ENCODE measurements at places on chromosomes 2 and 18.

DNA sequence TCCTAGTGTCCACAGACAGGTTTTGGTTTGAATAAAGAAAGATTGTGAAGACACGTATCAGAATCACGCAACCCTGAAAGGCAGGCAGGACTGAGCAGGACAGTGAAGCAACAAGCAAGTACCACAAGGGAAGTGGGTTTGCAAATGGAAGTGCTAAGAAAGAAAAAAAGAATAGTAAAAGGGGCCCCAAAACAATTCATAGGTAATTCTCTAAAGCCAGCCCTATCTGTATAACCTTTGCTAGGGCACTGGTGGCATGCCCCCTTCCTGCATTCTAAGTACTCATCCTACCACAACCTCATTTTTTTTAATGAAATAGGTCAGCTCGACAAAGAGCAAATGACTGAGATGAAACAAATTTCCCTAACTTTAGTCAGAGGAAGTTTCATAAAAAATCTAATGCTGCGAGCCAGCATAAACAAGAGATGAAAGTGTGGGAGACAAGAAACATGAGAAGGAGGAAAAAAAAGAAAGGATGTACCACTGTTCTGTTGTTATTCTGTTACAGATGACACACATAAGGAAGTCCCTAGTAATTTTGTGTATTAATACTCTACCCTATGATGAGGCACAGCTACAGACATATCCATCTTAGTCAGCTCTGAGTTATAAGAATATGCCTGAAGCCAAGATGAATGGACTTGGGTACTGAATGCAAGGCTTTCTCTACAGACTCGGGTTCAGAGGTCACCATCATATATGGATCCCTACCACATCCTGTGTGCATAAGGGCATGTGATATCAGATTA lies 32.2 kb downstream of the IKZF2 start:
- H3K36me3 ChIP-seq = peaks cover 1% of the 10 kb centered on the region
- DNase-seq = peak; percentile 52
- H3K27ac ChIP-seq = peak overlapping the region; percentile 90
- H3K4me3 ChIP-seq = peak overlapping the region; percentile 56
- peaks cover 44% of the 10 kb centered on the region for H3K4me1 ChIP-seq
- H3K27me3 ChIP-seq = peaks cover 9% of the 10 kb centered on the region

- no peak overlapping the region for H3K4me3 ChIP-seq
- H3K4me1 ChIP-seq = no peaks in the 10 kb centered on the region
- no peak for DNase-seq
- H3K36me3 ChIP-seq = no peaks in the 10 kb centered on the region
- H3K27ac ChIP-seq = no peak overlapping the region
Observed at GRCh38 chr2:240788482-240788881, 31.5 kb downstream of the KIF1A start.

GRCh38 chr18:45399643-45400042 lies 215.6 kb upstream of the SLC14A2 start:
- H3K4me1 ChIP-seq = no peaks in the 10 kb centered on the region
- H3K4me3 ChIP-seq = no peak overlapping the region
- H3K27ac ChIP-seq = no peak overlapping the region

- peaks cover 53% of the 10 kb centered on the region for H3K4me1 ChIP-seq
- H3K4me3 ChIP-seq = no peak overlapping the region
- DNase-seq = no peak
- H3K36me3 ChIP-seq = peaks cover 89% of the 10 kb centered on the region
- peak overlapping the region; percentile 50 for H3K27ac ChIP-seq
Observed at GRCh38 chr2:196144513-196145126, 26.8 kb downstream of the STK17B start.

DNA sequence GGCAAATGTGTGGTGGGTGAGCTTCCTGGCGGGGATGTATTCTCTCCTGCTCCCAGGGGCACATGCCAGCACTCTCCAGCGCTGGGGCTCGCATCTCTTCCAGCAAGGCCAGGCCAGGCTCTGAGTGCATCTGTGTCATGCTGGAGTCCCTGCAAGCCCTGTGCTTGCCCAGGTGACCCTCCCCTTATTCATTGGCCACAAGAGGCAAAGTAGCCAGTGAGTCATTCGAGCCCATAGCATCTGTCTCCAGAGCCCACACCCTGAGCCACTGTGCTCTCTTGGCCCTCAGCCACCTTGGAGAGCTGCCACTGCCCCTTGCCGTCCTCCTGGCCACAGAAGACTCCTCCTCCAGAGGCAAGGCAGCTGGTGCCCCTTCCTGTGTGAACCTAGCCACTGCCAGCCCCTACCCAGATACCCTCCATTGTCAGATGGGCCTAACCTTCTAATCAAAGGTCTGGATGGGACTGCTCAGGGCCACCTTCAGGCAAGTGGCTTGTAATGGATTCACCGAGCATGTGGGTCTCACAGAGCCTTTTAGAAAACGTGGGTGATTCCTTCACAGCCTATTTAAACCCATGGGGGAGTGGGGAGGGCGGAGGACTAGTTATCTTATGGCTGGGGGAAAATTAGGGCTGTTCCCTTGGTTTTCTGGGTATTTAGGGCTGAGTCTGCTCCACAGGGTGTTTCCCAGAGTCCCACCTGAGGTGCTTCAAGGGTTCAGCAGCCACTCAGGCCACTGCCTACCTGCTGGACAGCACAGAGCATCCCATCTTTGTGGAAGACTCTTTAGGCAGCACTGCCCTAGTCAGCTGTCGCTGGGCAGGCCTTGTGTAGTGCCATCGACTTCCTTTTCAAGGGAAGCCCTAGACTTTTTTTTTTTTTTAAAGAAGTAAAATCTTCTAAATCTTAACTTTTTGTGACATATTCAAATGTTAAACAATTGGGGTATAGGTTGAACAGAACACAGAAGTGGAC lies 137.4 kb downstream of the ACOXL start:
- no peak overlapping the region for H3K4me3 ChIP-seq
- peaks cover 54% of the 10 kb centered on the region for H3K4me1 ChIP-seq
- H3K27me3 ChIP-seq = peaks cover 17% of the 10 kb centered on the region
- H3K27ac ChIP-seq = no peak overlapping the region
- H3K36me3 ChIP-seq = no peaks in the 10 kb centered on the region
- DNase-seq = no peak

DNA sequence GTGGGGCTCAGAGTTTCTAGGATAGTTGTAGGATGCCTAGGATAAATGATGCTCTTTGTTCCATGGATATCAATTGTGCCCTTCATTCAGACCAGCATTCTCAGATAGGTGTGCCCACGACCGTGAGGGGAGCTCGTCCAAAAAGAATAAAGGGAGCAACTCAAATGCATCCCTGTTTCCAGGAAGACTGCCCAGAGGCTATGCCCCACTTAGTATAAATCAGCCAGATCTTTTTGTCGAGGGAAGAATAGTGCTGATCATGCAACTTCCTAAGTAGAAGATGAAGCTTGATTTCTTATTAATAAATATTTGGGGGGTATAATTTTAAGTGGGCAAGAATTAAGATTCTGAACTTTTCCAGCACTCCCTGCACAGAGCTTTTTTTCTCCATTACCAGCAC lies 450.2 kb downstream of the ARHGAP15 start:
- H3K4me3 ChIP-seq = no peak overlapping the region
- no peak for DNase-seq
- H3K4me1 ChIP-seq = peaks cover 5% of the 10 kb centered on the region
- no peak overlapping the region for H3K27ac ChIP-seq

DNA sequence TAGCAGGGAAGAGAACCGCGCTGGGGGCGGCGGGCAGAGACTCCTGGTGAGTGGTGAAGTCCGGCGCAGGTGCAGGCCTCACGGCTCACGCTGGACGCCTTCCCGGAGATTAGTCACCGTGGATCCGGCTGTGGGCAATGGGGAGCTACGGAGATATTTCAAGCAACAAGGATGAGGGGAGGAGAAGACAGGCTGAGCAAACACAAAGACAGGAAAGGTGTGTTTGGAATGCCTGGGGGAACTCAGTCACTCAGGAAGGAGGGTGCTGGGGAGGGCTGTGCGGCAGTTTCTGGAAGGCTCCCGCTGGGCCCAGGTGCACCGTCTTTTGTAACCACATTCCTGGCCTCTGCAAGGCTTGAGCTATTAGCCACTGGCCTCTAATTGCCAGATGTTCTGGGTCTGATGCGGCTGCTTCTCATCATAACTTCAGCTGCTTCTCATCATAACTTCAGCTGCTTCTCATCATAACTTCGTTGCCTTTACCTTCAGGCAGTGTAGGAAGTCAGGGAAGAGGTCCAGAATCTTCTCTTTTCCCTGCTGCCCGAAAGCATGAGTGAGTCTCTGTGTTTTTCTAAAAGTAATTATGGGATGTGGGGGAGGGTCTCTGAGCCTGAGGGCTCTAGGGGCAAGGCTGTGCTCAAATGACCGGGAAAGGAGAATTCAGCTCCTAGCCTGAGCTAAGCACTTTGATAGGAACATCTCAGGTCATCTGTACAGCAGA lies 118.9 kb downstream of the PXDN start:
- H3K4me1 ChIP-seq = no peaks in the 10 kb centered on the region
- H3K27ac ChIP-seq = no peak overlapping the region
- H3K4me3 ChIP-seq = no peak overlapping the region
- no peak for DNase-seq
- H3K27me3 ChIP-seq = peaks cover 3% of the 10 kb centered on the region

- DNase-seq = peak; percentile 68
- peaks cover 19% of the 10 kb centered on the region for H3K4me1 ChIP-seq
- H3K36me3 ChIP-seq = peaks cover 29% of the 10 kb centered on the region
Observed at GRCh38 chr2:8684540-8684877, 2.7 kb downstream of the ID2 start.

GRCh38 chr2:236790963-236791362 lies 221.3 kb downstream of the ACKR3 start:
- no peak overlapping the region for H3K4me3 ChIP-seq
- peaks cover 3% of the 10 kb centered on the region for H3K27me3 ChIP-seq
- no peak overlapping the region for H3K27ac ChIP-seq
- H3K36me3 ChIP-seq = no peaks in the 10 kb centered on the region
- DNase-seq = no peak
- no peaks in the 10 kb centered on the region for H3K4me1 ChIP-seq

DNA sequence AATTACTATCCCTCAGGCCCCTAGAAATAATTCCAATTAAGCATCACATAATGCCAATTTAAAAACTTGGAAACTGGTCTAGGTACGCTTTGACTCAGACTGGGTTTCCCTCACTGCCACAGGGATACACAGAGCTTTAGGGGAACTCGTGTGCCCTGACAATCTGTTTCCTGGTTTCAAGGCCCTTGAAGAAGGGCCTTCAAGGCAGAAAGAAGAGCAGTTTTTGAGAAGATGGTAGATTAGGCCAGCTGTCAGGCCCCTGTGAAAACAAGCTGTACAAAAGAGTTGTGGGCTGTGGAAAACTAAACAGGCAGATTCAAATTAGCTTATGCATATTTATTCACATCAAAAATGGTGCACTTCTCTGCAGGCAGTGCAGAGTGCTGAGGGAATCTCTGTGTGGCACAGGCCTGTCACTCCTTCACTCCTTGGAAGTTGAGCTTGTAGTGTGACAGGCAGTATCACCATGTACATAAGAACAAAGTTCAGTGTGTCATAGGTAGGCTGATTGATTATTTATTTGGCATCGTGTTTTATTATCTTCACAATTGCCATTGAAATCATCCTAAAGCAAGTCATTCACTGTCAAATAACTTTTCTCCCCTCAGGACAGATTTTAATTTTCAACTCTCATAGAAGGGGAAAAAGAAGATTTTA lies 614.4 kb upstream of the GYPC start:
- no peaks in the 10 kb centered on the region for H3K4me1 ChIP-seq
- H3K27ac ChIP-seq = no peak overlapping the region
- H3K27me3 ChIP-seq = no peaks in the 10 kb centered on the region
- no peaks in the 10 kb centered on the region for H3K36me3 ChIP-seq
- H3K4me3 ChIP-seq = no peak overlapping the region

- H3K4me3 ChIP-seq = no peak overlapping the region
- H3K4me1 ChIP-seq = no peaks in the 10 kb centered on the region
- no peaks in the 10 kb centered on the region for H3K36me3 ChIP-seq
- no peak overlapping the region for H3K27ac ChIP-seq
- peaks cover 4% of the 10 kb centered on the region for H3K27me3 ChIP-seq
- DNase-seq = no peak
Observed at GRCh38 chr2:233800208-233800607, 22.1 kb downstream of the MROH2A start.

DNA sequence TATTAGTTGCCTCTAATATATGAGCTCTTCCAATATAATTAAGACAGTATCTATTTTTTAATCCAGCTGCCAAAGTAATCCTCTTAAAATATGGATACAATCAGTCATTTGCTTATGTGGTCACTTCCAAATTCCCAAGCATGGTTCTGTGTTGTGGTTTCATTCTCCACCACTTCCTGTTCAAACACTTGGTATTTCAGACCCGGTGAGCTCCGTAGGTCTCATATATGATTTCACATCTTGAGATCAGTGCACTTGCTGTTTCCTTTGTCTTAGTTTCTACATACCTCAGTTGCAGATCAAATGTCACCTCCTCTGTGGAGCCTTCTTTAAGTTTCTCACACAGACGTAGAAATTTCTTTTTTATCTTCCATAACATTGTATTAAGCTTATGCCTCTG lies 254.2 kb downstream of the KCNS3 start:
- H3K27ac ChIP-seq = no peak overlapping the region
- no peak for DNase-seq
- H3K27me3 ChIP-seq = peaks cover 2% of the 10 kb centered on the region
- H3K4me3 ChIP-seq = no peak overlapping the region

GRCh38 chr2:27703638-27704341 lies 40.1 kb downstream of the SLC4A1AP start:
- H3K36me3 ChIP-seq = no peaks in the 10 kb centered on the region
- H3K27me3 ChIP-seq = no peaks in the 10 kb centered on the region
- peak overlapping the region; percentile 28 for H3K27ac ChIP-seq
- H3K4me1 ChIP-seq = peaks cover 13% of the 10 kb centered on the region
- DNase-seq = peak; percentile 78

- no peak overlapping the region for H3K27ac ChIP-seq
- H3K4me1 ChIP-seq = peaks cover 7% of the 10 kb centered on the region
- H3K27me3 ChIP-seq = peaks cover 32% of the 10 kb centered on the region
- H3K4me3 ChIP-seq = no peak overlapping the region
- no peaks in the 10 kb centered on the region for H3K36me3 ChIP-seq
Observed at GRCh38 chr2:204177251-204177976, 240.9 kb downstream of the ICOS start.

- H3K27ac ChIP-seq = no peak overlapping the region
- no peak for DNase-seq
- H3K36me3 ChIP-seq = no peaks in the 10 kb centered on the region
- no peak overlapping the region for H3K4me3 ChIP-seq
- H3K4me1 ChIP-seq = no peaks in the 10 kb centered on the region
Observed at GRCh38 chr2:71829008-71829407, 318.7 kb downstream of the CYP26B1 start.

DNA sequence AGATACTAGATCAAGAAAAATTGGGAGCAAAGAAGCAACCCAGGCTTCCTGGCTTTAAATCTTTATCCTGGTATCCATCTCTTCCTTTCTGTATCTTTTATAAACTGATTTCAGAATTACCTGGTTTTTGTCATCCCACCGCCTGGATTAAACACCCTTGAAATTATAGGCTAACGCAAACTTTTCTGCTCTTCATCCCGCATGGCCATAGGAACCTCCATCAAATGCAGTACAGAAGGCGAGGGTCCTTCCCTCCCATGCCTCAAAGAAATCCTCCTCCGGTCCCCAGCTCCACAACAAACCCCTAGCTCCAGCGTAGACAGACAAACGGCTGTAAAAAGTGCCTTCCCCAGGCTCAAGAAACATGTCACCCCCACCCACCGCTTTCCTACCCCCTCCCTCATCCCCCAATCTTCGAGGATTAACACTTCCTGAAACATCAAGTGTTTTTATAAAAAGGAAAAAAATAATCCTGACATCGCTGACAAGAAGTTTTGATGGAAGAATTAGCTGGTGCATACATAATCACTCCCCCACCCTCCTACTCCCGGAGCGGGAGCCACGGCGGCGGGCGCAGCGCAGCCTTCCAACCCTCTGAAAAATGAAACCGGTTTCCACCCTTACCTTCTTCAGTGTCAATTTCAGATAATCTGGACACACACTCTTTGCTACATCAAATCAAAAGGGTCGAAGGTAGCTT lies 7.6 kb downstream of the DLX1 start:
- no peak for DNase-seq
- H3K27me3 ChIP-seq = peaks cover 91% of the 10 kb centered on the region
- H3K36me3 ChIP-seq = peaks cover 4% of the 10 kb centered on the region
- peak overlapping the region; percentile 7 for H3K4me3 ChIP-seq
